Vagina (tissue), 2 donors: ENCODE measurements at places on chromosomes 4 and X. TPM values are rescaled to one million over a fixed set of nuclear protein-coding genes. Genes with fewer than 3 reads are reported as not detected.
A peak's percentile ranks its signal among the peaks of the same experiment; 100 is the strongest.

GRCh38 chr4:159150396-159150795 lies 47.5 kb downstream of the RAPGEF2 start:
- no peak overlapping the region for H3K4me3 ChIP-seq
- DNase-seq: no peak
- H3K27me3 ChIP-seq: no peaks in the 10 kb centered on the region
- no peak overlapping the region for H3K27ac ChIP-seq
- peaks cover 34% of the 10 kb centered on the region for H3K4me1 ChIP-seq

DNA sequence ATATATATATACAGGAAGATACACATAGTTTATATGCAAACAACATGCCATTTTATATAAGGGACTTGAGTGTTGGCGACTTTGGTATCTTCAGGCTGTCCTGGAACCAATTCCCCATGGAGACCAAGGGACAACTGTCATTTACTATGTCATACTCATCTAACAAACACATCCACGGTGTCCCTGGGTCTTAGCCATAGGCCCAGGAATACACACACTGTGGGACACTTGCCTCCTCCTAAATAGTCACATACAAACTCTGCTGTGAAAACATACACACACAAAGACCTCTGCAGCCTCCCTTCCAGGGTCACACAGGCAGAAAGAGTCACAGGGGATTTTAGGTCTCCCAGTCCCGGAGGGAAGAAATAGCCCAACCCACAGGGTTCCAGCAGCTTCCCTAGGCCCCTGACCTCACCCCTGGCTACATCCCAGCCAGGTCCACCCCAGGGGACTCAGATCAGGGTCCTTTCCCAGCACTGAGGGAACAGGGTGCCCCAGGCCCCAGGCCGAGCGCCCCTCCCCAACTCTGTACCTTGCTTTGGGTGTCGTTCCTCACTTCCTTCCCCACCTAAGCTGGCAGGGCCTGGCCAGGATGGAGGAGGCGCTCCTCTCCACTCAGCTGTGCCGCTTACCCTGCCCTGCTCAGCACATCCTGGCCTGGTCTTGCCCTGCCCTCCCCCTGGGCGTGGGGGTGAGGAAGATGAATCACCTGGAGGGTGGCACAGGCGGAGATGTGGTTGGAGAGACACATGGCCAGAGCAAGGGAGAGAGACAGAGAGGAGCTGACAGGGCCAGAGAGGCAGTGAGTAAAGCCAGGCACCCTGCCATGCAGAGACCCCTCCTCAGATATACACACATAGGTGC lies 21.8 kb downstream of the FGD1 start:
- H3K27ac ChIP-seq: no peak overlapping the region
- H3K4me3 ChIP-seq: no peak overlapping the region
- H3K4me1 ChIP-seq: peaks cover 5% of the 10 kb centered on the region
- H3K27me3 ChIP-seq: no peaks in the 10 kb centered on the region

DNA sequence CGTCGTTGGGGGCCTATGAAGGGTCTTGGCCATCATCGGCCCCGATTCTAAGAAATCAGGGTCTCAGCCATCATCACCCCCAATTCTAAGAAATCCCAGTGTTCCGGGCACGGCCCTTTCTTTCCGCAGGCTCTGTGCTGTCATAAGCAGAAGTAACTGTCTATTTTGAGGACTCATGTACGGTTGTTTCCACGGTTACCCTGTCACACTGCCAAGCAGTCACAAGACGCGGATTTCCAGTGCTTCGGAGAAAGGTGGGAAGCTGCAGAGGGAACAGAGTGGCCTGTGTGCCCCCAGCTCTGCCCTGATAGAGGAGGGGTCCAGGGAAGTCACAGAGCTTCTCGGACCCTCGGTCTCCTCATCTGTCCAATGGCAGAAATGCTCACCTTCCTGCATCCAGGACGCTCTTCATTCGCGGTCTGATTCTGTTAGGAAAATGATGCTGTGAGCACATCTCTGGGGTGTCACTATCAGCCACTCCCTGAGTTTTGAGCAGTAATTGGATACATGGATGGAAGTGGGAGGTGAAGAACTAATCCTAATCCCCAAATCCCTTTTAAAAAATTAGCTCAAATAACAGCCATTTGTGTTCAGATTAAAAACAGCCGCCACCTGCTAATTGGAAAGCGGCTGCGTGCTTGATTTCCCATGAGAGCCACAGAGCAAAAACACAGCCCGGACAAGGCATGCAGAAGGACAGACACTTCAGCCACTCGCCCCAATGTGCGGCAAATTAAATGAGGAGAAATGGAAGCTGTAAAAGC lies 73.1 kb downstream of the WFS1 start:
- no peaks in the 10 kb centered on the region for H3K27me3 ChIP-seq
- no peak for DNase-seq
- no peak overlapping the region for H3K4me3 ChIP-seq

DNA sequence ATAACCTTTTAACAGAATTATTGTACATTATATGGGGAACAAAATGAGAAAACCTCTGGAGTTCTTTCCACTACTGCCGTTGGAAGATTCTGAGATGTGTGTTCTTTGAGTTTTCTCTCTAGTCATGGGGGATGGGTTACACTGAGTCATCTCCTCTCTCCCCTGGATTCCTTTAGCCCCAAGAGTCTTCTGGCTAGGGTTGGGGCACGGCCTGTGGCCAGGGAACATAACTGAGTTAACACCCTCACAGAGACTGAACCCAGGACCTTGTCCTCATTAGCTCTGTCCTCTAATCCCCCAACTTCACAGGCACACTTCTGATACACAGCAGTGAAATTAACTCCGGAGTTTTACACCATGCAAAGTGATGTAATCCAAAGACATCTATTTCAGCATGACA lies 142.3 kb upstream of the F9 start:
- DNase-seq: no peak
- no peak overlapping the region for H3K27ac ChIP-seq
- no peaks in the 10 kb centered on the region for H3K4me1 ChIP-seq
- H3K27me3 ChIP-seq: no peaks in the 10 kb centered on the region

GRCh38 chrX:43949669-43950068 lies 23.5 kb downstream of the NDP start:
- H3K36me3 ChIP-seq: no peaks in the 10 kb centered on the region
- H3K27ac ChIP-seq: no peak overlapping the region
- no peak for DNase-seq
- no peak overlapping the region for H3K4me3 ChIP-seq

- H3K27me3 ChIP-seq: no peaks in the 10 kb centered on the region
- no peak for DNase-seq
- no peak overlapping the region for H3K27ac ChIP-seq
- H3K4me1 ChIP-seq: no peaks in the 10 kb centered on the region
- no peak overlapping the region for H3K4me3 ChIP-seq
Measured at GRCh38 chr4:180942367-180942916, 1300.8 kb upstream of the TENM3 start.

DNA sequence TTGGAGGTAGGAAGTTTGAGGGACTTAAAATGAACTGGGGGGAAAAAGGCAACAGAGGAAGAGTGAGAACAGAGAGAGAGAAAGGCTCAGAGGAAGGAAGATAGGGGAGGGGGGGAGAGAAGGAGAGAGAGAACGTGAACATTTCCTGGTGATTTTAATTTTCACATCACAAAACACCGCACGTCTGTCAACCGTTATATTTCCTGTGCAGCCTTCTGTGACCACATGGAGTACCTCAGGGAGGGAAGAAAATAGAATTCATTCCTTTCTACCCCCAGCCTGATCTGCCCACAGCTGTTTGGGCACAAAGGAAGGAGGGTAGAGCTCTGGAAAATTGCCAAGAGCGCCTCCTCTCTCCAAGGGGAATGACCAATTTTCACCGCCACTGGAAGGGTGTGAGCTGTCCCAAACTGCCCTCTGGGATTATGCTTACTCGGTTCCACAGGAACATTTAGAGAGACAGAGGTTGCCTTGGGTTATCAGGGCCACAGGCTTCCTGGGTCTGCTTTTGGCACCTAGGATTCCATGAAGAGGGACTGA lies 135.7 kb upstream of the MAMLD1 start:
- no peak overlapping the region for H3K27ac ChIP-seq
- no peaks in the 10 kb centered on the region for H3K36me3 ChIP-seq
- H3K4me1 ChIP-seq: no peaks in the 10 kb centered on the region
- peak; percentile 31 for DNase-seq
- H3K4me3 ChIP-seq: no peak overlapping the region
- no peaks in the 10 kb centered on the region for H3K27me3 ChIP-seq

- H3K4me3 ChIP-seq: no peak overlapping the region
- H3K27ac ChIP-seq: no peak overlapping the region
- no peaks in the 10 kb centered on the region for H3K36me3 ChIP-seq
- no peaks in the 10 kb centered on the region for H3K4me1 ChIP-seq
- H3K27me3 ChIP-seq: no peaks in the 10 kb centered on the region
Measured at GRCh38 chrX:130145123-130145522, 20.5 kb downstream of the AIFM1 start.

Gene PABPC5
- total RNA-seq: 0.98 TPM

Gene UNC5C
- total RNA-seq: 12.0 TPM
